Activated naive CD4-positive, alpha-beta T cell treated with anti-CD3 and anti-CD28 coated beads, Interleukin-2, amount 50 U/mL, for 72 hours (primary cell): ENCODE measurements at places on chromosomes 12 and 14.

GRCh38 chr12:55982319-55982936, 8.6 kb downstream of the RAB5B start:
- DNase-seq = no peak

GRCh38 chr14:51715742-51716141, 64.0 kb downstream of the FRMD6 start:
- no peak for DNase-seq

- DNase-seq = no peak
Measured at GRCh38 chr12:132397152-132397933, 68.0 kb upstream of the GALNT9 start.

GRCh38 chr14:106506881-106507305, 980.5 kb downstream of the TMEM121 start:
- DNase-seq = peak; percentile 46

DNA sequence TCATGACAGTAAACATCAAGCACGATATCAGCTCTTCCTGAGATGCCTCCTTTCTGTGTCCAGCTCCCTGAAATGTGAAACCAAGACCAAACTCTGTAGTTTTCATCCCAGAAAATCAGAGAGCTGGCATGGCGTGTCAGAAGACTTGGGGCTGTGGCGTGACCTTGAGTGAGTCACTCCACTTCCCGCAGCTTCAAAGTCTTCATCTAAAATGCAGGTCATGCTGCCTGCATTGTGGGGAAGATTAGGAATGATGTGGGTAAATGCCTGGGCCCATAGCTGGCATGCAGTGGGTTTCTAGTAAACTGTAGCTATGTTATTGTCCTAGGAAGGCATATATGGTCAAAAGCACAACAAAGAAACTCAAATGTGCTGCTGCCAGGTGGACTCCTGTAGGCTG, 28.8 kb downstream of the OAS2 start:
- no peak for DNase-seq

GRCh38 chr14:54465654-54466053, 23.1 kb downstream of the GMFB start:
- DNase-seq = no peak

GRCh38 chr14:49898485-49898884, 5.6 kb downstream of the ARF6 start:
- no peak for DNase-seq

DNA sequence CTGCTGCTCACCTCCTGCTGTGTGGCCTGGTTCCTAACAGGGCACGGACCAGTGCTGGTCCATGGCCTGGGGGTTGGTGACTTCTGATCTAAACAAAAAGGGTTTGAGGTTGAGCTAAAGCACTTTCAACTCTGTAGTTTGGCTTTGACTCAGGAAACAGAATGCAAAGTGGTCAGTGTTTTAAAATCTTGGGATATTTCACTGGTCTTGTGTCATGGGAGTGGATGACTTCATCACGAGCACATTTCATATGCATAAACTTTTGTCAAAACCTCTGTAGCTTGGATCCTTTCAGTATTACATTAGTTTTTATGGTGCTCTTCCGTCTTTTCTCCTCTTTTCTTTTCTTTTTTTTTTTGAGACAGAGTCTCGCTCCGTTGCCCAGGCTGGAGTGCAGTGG, 25.6 kb downstream of the FAM161B start:
- DNase-seq = no peak

- DNase-seq = no peak
Measured at GRCh38 chr12:130201037-130201436, 38.8 kb downstream of the FZD10 start.

DNA sequence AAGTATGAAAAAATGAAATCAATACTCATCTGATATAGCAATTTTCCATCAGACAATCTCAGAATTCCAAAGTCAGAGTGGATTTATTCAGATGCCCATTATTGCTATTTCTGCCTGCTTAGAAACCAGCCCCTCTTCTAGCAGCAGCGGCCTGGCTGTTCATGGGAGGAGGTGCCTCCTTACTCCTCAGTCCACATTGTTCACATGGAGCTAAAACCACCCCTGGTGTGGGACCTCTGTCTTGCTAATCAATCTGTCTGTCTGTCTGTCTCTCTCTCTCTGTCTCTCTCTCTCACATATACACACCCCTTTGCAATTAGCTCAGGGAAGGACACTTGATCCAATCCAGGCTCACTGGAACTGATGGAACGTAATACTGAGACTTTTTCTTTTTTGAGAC, 176.1 kb downstream of the APAF1 start:
- no peak for DNase-seq

- no peak for DNase-seq
Measured at GRCh38 chr12:94211021-94211420, 62.6 kb downstream of the PLXNC1 start.

GRCh38 chr14:88106377-88106776, 101.4 kb downstream of the GPR65 start:
- DNase-seq = no peak

DNA sequence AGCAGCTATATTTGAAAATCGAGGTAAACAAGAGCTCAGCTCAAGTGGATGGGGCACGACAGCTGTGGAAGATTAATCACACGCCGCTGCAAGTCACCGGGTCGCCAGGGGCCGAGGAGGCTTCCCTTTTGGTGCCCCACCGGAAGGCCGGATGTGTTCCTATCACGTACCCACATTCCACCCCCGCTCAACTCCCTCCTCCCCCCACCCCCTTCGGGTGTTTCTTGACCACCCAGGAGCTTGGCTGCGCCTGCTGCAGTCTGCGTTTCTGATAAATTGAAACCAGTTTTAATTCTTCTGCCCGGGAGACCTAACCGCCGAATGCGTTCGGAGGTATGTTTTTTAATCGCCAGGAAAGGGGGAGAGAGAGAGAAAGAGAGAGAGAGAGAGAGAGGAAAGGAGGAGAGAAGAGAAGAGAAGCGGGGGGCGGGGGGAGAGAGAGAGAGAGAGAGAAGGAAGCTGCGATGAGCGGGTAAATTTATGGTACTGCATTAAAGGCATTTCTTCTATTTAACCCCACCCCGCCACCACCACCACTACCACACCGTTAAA, 1.8 kb downstream of the SLC8A3 start:
- no peak for DNase-seq

GRCh38 chr12:69501154-69501895, 31.1 kb downstream of the FRS2 start:
- no peak for DNase-seq

DNA sequence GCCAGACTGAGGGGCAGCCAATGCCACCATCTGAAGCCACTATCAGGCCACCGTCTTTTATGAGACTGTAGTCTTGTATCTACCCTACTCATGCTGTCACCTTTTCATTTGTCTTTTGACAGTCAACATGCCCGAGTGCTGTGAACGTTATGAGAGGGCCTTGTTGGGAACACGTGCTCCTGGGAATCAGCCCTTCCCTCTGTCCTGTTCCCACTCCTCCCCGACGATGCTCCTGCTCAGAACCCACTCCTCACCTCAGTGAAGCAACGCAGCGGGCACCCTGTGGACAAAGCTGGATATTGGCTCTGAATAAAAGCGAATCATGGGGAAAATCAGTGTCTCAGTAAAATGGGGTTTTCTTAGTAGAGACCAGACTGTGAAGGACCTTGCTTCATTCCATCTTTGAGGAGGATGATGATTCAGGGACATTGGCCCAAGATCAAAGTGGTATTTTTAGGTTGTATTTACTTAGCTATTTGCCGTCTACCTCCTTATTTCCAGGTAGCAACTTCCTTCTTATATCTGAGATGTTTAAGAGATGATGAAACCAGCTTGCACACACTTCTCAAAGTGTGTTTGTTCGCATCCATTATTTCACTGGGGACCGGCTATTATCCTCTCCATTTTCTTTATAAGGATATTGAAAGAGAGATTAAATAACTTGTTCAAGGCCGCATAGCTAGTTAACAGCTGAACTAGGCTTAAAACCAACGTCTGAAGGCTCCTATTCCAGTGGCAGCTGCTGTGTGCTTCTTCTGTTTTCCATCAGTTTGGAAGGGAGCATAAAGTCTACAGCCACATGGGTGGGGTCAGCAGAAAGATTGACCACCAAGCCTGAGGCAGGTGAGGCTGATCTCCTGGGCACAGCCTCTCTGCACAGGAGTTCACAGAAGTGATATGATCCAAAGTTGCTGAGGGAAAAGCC, 43.9 kb upstream of the CTDSP2 start:
- no peak for DNase-seq

DNA sequence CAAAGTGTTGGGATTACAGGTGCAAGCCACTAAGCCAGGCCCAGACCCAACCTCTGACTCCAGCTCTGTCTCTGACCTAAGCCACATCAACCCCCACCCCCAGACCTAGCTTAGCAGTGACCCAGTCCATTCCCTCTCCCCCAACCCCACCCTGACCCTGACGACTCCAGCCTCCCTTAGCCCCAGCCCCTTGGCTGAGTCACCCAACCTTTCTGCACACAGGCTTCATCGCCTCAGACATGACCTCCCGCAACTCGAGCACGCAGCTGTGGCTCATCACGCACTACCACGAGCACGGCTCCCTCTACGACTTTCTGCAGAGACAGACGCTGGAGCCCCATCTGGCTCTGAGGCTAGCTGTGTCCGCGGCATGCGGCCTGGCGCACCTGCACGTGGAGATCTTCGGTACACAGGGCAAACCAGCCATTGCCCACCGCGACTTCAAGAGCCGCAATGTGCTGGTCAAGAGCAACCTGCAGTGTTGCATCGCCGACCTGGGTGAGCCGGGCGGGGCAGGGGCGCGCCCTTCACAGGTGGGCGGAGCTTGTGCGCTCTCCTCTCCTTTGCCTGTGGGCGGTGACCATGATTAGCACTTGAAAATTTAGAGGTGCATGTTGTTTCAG, 7.8 kb downstream of the ACVRL1 start:
- DNase-seq = no peak

DNA sequence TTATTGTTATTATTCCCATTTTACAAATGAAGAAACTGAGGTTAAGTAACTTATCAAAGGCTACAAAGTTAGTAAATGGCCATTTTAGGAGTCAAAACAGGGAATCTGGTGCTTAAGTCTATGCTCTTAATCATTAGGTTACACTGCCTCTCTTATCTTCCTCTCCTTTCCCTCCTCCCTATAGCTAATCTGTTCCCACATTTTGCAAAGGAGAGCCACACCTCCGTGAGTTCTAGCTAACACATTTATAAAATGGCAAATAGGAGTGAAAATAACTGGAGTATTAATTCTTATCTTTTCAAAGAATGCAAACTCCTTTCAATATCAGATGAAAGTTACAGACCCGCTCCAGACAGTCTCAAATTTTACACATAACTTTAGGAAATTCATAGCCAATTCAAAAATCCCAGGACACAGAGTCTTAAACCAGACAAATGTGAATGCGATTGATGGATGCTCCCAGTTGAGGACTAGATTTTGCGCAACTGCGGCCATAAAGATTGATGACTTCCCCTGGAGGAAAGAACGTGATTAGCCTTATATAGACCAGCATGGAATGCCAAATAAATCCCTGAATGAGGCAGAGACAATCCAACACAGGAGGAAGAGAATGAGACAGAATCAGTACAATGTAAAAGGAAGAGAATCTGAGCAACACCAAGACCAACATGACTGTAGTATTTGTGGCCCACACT, 225.0 kb upstream of the ARID2 start:
- DNase-seq = no peak

DNA sequence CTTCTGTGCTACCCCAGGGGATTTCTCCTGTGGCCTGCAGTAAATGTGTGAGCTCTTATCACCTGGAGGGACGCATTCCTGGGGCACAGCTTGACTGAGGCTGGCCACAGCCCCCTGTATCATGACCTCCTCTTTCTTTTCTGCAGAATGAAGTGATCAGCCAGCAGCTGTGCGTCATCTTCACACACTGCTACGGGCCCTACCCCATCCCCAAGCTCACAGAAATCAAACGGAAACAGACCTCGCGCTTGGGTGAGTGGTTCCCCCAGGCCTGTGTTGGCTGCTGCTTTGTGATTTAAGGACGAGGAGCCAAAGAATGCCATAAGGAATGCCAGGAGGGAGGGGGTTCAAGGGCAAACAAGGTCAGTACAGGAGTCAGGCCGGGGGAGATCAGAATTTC, 50.5 kb upstream of the PWP1 start:
- DNase-seq = no peak

GRCh38 chr12:58995666-58996363, 75.5 kb upstream of the LRIG3 start:
- no peak for DNase-seq

DNA sequence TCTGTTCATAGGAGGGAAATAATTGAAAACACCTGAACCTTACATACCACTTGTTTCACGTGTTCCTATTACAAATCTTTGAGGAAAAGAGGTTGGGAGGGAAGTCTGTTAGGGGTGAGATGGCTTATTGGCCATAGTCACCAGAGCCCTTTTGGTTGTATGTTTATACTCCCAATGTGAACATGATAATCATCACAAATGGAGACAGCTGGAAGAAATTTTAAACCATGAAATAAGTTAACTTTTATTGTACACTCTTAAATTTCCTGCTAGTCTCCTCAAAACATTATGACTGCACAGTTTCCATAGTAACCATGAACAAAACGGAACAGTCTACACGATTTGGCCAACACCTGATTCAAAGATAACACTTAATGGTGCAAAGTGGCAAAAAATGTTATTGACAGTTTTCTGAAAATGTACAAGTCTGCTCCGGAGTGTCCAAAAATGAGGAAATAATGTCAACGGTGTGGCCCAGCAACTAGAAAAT, 56.9 kb downstream of the LMNTD1 start:
- DNase-seq = no peak

- DNase-seq = no peak
Measured at GRCh38 chr14:91154851-91155625, 41.2 kb downstream of the DGLUCY start.

- no peak for DNase-seq
Measured at GRCh38 chr14:67618617-67619063, 1.1 kb upstream of the ARG2 start.

DNA sequence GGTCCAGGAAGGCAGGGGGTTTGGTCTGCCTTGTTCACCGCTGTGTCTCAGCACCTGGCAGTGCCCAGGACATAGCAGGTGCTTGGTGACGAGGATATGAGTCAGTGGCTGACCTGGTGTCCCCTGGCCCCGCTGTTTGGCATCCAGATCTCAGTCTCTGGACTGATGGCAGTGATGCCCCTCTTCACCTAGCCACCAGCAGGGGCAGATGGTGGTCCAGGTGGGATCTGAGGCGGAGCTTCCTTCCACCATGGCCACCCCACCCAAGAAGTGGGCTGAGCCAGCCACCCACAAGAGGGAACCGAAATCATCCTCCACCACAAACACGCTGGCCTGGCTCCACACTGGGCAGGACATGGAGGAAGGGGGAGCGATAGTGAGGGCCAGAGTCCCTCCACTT, 16.1 kb upstream of the SH2B3 start:
- no peak for DNase-seq

- DNase-seq = no peak
Measured at GRCh38 chr12:50326590-50327284, 43.4 kb upstream of the LIMA1 start.
